ENCODE measurements at places on chromosomes 5 and 9. TPM values are rescaled to one million over a fixed set of nuclear protein-coding genes. Genes with fewer than 3 reads are reported as not detected.

DNA sequence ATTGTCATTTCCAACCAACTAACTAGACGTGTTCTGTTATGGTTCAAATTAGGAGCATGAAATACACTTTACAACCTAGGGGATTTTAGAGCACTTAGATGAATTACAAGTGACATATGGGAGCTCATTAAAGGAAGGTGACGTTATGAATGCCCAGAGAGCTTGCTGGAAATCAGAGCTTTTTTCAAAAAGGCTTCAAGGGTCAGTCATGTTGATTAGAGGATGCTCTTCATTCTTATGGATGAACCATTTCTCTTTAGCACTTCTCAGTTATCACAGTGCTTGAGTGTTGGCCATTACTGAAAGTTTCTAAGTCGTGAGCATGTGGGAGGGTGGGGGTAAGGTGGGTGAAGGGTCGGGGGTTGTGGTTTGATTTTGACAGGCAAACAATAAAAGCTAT lies 1245.5 kb upstream of the DMAC1 start:
- no peak for DNase-seq

The RAB3C gene
- 62.0 TPM for total RNA-seq

- DNase-seq, result no peak
Observed at GRCh38 chr5:152688561-152689249, 283.6 kb upstream of the NMUR2 start.

DNA sequence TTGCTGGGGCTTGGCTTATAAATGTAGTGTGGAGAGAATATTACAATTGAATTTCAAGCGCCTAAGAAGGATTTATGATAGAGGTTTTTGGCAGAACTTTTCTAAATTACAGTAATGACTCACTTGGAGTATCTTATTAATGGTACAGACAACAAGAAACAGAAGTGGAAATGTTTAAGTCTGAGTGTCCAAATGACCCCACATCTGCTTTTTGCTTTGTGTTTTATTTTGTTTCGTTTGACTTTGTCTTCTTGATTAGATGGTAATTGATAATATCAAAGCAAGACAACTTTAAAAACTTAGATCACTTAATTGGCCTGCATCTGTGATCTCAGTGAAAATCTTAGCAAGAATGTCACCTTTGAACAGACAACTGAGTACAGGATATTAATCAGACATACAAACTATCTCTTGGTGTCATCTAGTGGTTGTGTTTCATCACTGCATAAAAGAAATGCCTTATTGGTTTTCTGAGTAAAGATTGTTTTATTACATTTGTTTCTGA lies 577.4 kb downstream of the ISL1 start:
- no peak for DNase-seq

GRCh38 chr5:127878174-127878750 lies 175.1 kb downstream of the CCDC192 start:
- no peak for DNase-seq

- DNase-seq, result no peak
Observed at GRCh38 chr9:122382901-122383850, 12.4 kb downstream of the PTGS1 start.

GRCh38 chr5:165626161-165626560 lies 2120.7 kb downstream of the MAT2B start:
- DNase-seq, result no peak

- no peak for DNase-seq
Observed at GRCh38 chr5:9519537-9519936, 26.3 kb downstream of the SEMA5A start.

The PDE6A gene
- not detected for total RNA-seq

The SPINK7 gene
- not detected for total RNA-seq

DNA sequence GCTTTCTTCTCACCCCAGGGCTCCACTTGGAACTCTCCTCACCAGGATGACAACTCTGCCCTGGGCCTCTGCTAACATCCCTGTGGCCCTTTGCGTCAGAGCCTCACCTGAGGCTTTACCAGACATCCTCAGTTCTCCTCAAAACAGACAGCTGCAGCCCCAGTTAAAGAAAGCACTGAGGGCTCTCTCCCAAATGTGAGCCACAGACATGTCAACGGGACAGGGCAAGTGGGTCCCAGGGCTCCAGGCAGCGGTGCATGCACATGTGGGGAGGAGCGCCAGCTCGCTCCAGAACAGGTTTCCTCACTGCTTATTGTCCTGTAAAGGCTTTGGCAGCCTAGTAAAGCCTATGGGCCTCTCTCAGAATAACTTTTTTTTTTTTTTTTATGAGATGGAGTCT lies 37.3 kb downstream of the IPPK start:
- no peak for DNase-seq

The PCDHGB1 gene
- 16.8 TPM for total RNA-seq

DNA sequence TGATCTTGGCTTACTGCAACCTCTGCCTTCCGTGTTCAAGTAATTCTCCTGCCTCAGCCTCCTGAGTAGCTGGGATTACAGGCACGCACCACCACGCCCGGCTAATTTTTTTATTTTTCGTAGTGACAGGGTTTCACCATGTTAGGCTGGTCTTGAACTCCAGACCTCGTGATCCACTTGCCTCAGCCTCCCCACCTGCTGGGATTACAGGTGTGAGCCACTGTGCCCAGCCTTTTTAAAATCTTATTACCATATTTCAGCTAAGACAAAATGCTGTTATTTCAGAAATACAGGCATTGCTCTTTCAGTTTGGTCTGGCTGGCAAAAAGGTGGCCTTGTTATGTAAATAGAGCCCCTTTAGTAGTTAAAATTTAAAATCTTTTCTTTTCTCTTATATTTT lies 46.9 kb upstream of the GLDC start:
- DNase-seq, result no peak

GRCh38 chr5:627840-628239 lies 15.7 kb downstream of the CEP72 start:
- DNase-seq, result no peak

- peak; percentile 39 for DNase-seq
Observed at GRCh38 chr5:88675168-88675707, 207.7 kb downstream of the MEF2C start.

GRCh38 chr9:93899609-93900435 lies 55.3 kb downstream of the BARX1 start:
- DNase-seq, result no peak

GRCh38 chr5:108867656-108868055 lies 120.0 kb downstream of the FER start:
- no peak for DNase-seq

GRCh38 chr5:15209053-15209762 lies 290.8 kb upstream of the FBXL7 start:
- DNase-seq, result no peak

GRCh38 chr5:149872351-149873040 lies 72.1 kb downstream of the PDE6A start:
- no peak for DNase-seq

DNA sequence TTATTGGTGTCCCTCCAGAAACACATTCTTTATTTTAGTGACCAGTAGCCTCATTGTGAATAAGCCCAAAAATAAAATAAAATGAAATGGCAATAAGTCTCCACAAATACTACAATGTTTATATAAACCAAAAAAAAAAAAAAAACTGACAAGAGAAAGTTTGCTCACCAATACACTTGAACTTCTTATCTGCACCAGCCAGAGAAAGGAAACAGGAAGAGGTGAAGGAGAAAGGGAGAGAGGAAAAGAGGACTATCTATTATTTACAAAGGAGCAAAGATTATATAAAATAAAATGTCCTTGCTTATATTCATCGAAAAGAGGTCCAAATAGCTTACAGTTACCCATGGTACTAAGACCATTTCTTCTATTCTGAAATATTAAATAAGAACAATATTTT lies 176.4 kb upstream of the CCNG1 start:
- DNase-seq, result no peak

GRCh38 chr5:54438620-54439389 lies 16.7 kb upstream of the HSPB3 start:
- DNase-seq, result no peak

- no peak for DNase-seq
Observed at GRCh38 chr9:110192531-110193261, 15.3 kb downstream of the C9orf152 start.

- no peak for DNase-seq
Observed at GRCh38 chr5:97670447-97670846, 487.4 kb upstream of the RIOK2 start.

DNA sequence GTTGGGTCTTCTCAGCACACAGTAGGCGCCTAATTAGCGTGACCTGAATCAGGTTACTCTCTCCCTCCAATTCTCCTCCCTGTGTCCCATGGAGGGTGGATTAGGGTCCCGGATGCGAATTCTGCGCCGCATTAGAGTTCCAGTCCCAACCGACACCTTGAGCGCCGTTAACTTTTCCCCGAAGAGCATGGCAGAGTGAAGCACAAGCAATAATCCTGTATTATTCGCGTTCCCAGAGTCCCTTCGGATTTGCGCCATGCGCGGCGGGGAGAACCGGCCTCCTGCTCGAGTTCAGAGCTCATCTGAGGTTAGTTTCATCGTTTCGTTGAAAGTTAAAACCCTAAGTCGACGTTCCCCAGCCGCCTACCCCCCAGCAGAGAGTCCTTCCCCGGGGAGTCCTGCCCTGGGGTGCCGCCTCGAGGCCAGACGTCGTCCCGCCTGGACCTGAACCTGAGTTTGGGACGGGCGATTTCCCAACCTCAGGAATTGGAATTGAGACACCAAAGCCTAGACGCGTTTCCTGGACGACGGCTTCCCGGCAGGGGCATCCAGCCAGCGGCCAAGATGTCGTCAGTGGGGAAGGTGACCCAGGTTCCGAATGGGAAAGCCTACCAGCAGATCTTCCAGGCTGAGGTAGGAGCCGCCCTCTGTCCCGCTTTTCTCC lies at the start of gene CCDC180:
Gene CCDC180 (plus strand): TSS at position 160 of the 664 bp plus-strand sequence. CDS start 405 bp downstream, at position 565.
- no peak for DNase-seq

DNA sequence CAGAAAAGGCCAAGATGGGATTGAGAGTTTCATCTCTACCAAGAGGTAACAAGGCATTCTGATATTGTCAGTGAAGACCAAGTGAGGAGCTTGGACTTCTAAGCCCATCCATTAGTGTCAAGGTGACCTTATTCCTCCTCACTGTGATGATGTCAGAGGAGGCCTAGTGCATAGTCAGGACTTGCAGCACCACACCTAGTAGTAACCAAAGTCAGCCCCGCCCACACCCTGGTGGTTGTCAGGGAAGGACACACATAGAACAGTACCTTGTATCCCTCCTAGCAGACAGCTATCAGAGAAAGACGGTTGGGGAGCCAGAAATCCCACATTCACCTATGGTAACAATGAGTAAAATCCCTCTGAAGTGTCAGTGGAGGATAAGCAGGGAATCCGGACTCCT lies 111.7 kb downstream of the AP3B1 start:
- DNase-seq, result no peak

- peak; percentile 93 for DNase-seq
Observed at GRCh38 chr5:5494489-5495402, 72.3 kb downstream of the ICE1 start.

- no peak for DNase-seq
Observed at GRCh38 chr9:117887941-117888340, 183.7 kb downstream of the TLR4 start.

DNA sequence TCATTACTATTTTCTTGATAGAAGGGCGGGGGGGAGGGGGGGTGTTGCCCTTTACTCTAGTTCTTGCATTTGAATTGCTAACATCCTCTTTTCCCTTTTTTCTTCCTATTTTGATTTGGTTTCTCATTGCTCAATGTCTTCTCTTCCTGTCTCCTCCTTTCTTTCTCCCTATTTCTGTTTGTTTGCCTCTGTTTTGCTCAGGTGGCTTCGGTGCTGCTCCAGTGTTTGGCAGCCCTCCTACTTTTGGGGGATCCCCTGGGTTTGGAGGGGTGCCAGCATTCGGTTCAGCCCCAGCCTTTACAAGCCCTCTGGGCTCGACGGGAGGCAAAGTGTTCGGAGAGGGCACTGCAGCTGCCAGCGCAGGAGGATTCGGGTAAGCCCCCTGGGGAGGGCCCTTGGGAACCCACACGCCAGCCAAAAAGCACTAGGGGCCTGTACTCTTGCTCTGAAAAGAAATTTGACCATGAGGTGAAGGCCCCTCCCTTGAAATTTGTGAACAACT lies 48.3 kb downstream of the FAM78A start:
- no peak for DNase-seq

The OBP2A gene
- not detected for total RNA-seq

Data from cerebellum (tissue), 4 donors.